ENCODE measurements at places on chromosomes 2 and 18. TPM values are rescaled to one million over a fixed set of nuclear protein-coding genes. Genes with fewer than 3 reads are reported as not detected.

FBLN7 gene
- 1.2 TPM for total RNA-seq

DSEL gene
- total RNA-seq = 7.8 TPM

COBLL1 gene
- 5.7 TPM for total RNA-seq

PCARE gene
- under 0.01 TPM for total RNA-seq

CPS1 gene
- 7.2 TPM for total RNA-seq

M1AP gene
- total RNA-seq = not detected

PROM2 gene
- total RNA-seq = 0.19 TPM

SCG2 gene
- 0.38 TPM for total RNA-seq

TMEFF2 gene
- not detected for total RNA-seq

TXNDC2 gene
- not detected for total RNA-seq

GLI2 gene
- 0.38 TPM for total RNA-seq

NEU4 gene
- not detected for total RNA-seq

STON1 gene
- 11.3 TPM for total RNA-seq

NR4A2 gene
- under 0.01 TPM for total RNA-seq

TBR1 gene
- total RNA-seq = under 0.01 TPM

RAPH1 gene
- 38.3 TPM for total RNA-seq

ANTXR1 gene
- total RNA-seq = 18.4 TPM

GNAL gene
- 0.47 TPM for total RNA-seq

TNFAIP6 gene
- 1.8 TPM for total RNA-seq

TNS1 gene
- total RNA-seq = 27.4 TPM

EPHA4 gene
- total RNA-seq = 29.6 TPM

DCDC2C gene
- not detected for total RNA-seq

GPR45 gene
- not detected for total RNA-seq

AFF3 gene
- total RNA-seq = not detected
